Activated CD8-positive, alpha-beta memory T cell treated with anti-CD3 and anti-CD28 coated beads for 24 hours (primary cell): ENCODE measurements at places on chromosomes 6 and 20.
A peak's percentile ranks its signal among the peaks of the same experiment; 100 is the strongest.

- no peak for DNase-seq
Measured at GRCh38 chr6:165662749-165663376, at the start of gene PDE10A. PDE10A (minus strand) TSS chr6:165663241; CDS start chr6:165662811, 430 bp downstream.

DNA sequence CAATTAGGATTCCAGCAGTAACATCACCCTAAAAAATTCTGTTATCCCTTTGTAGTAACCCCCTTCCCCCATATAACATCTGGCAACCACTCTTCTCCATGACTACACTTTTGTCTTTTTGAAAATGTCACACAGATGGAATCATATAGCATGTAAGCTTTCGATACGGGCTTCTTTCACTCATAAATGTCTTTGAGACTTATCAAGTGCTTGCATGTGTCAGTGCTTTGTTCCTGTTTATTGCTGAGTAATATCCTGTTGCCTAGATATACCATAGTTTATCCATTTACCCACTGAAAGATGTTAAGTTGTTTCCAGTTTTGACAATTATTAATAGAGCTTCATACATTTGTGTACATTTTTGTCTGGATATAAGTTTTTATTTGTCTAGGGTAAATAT lies 10.4 kb upstream of the SNPH start:
- no peak for DNase-seq

DNA sequence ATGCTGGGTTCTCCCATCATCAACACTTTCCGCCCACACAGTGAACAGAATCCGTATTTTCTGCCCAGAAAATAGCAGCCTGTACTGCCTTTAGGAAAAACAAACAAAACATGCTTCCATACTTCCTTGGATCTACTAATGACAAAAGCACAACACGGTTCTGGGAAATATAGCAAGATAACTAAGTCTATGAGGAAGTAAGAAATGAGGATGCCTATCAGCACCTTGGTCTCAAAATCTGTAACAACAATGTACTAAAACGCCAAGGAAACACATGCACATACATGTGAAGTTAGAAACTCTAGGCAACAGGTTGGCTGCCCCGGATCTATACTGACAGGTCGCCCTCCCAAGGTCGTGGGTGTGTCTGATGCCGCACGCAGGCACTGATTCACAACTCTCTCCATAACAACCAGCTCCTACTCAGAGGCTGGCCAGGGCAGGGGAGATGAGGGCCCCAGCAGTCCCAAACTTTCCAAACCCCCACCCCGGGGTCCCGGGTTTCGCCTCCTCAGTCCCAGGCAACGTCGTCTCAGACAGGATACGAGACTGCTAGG lies 710 bp downstream of the BTBD9 start:
- DNase-seq = peak; percentile 85

DNA sequence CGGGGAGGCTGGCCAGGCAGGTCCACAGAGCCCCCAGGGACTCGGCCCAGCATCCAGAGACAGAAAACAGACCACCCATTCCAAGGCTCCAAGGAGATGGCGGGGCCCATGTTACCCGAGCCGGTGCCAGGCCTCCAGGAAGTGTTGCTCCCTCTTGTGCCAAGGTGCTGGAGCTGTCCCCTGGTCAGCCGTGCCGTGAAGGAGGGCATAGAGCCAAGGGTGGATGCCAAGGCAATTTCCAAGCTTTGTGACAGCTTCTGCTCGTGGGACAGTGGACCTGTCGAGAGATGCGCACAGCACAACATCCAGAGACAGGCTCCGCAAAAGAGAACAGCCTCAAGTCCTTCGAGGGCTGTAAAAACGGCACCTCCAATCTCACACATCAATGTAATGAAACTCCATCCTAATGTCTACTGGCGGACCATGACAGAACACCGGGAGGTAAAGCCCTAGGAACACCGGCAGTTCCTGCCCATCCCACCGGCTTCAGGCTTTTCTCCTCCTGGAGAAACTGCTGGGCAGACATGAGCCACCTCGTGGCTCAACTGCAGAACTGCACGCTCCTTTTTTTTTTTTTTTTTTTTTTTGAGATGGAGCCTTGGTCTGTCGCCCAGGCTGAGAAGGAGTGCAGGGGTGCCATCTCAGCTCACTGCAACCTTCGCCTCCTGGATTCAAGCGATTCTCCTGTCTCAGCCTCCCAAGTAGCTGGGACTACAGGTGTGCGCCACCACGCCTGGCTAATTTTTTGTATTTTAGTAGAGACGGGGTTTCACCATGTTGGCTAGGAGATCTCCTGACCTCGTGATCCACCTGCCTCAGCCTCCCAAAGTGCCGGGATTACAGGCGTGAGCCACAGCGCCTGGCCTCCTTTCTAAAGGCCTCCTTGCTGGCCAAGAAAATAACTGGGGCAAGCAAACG lies 30.9 kb upstream of the AVP start:
- peak; percentile 72 for DNase-seq

- DNase-seq = no peak
Measured at GRCh38 chr6:3726421-3726820, 25.1 kb downstream of the PXDC1 start.

- DNase-seq = no peak
Measured at GRCh38 chr6:105080279-105080678, 99.5 kb downstream of the POPDC3 start.

- DNase-seq = no peak
Measured at GRCh38 chr6:41750374-41750773, 3.2 kb upstream of the PGC start.

GRCh38 chr20:39853050-39853449 lies 836.0 kb downstream of the MAFB start:
- no peak for DNase-seq
